ENCODE measurements at places on chromosomes 16 and 17. TPM values are rescaled to one million over a fixed set of nuclear protein-coding genes. Genes with fewer than 3 reads are reported as not detected.

Gene GSG1L2
- not detected for total RNA-seq

Gene STH
- total RNA-seq = not detected

Gene ASB16
- 0.90 TPM for total RNA-seq

Gene SLC35G6
- not detected for total RNA-seq

Gene NDUFB10
- 192 TPM for total RNA-seq

Gene NPIPB2
- 12.5 TPM for total RNA-seq

DNA sequence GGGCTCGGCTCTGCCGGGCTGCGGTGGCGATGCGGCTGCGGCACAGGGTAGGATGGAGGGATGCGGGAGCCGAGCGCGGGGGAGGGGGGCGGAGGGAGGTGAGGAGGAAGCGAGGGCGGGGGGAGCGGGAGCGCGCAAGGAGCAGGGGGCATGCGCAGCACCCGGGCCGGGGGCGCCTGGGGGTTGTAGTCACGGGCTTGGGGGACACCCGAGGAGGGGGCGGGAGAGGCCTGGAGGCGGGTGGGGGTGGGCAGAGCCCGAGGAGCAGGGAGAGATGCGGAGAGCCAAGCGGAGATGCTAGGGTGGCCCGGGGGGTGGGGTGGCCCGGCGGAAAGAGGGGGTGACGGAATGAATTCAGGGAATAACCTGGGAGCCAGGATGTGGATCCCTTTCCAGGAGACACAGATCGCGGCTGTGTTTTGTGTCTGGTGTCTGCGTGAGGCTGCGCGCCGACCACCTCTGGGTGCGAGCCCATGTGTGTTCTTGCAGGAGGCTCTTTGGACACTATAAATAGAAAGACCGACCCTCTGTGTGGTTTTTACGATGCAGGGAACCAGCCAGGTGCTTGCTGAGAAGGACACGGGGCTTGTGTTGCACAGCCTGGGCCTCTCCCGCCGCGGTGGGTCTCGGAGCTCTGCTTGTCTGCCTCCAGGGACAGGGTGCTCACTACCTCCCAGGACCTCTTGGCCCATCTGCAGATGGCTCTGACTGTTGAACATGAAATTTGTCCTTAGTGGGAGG, at the start of gene STX1B:
STX1B (minus strand) TSS at position 54 of the 741 bp plus-strand sequence. CDS start 242 bp downstream, outside the sequence.
- H3K4me1 ChIP-seq = peaks cover 3% of the 10 kb centered on the region
- peak; percentile 81 for DNase-seq
- H3K4me3 ChIP-seq = peak within 1 kb of the TSS; percentile 86
- H3K27me3 ChIP-seq = no peaks in the 10 kb centered on the region

GRCh38 chr17:75241996-75242460, 19.4 kb downstream of the GGA3 start:
- no peak overlapping the region for H3K4me3 ChIP-seq
- no peak overlapping the region for H3K27ac ChIP-seq
- no peaks in the 10 kb centered on the region for H3K4me1 ChIP-seq
- no peaks in the 10 kb centered on the region for H3K27me3 ChIP-seq

GRCh38 chr17:77957235-77957856, 1.2 kb upstream of the TNRC6C start:
- H3K27ac ChIP-seq = no peak overlapping the region
- H3K36me3 ChIP-seq = peaks cover 5% of the 10 kb centered on the region
- DNase-seq = no peak

- DNase-seq = peak; percentile 96
- H3K4me3 ChIP-seq = no peak overlapping the region
- no peaks in the 10 kb centered on the region for H3K27me3 ChIP-seq
- no peak overlapping the region for H3K27ac ChIP-seq
- no peaks in the 10 kb centered on the region for H3K4me1 ChIP-seq
- H3K36me3 ChIP-seq = no peaks in the 10 kb centered on the region
Measured at GRCh38 chr17:47889734-47890529, 6.1 kb upstream of the SP2 start.

GRCh38 chr16:10987361-10988163, 43.2 kb downstream of the CLEC16A start:
- H3K36me3 ChIP-seq = peaks cover 4% of the 10 kb centered on the region
- H3K4me3 ChIP-seq = no peak overlapping the region
- H3K27ac ChIP-seq = no peak overlapping the region
- no peak for DNase-seq

DNA sequence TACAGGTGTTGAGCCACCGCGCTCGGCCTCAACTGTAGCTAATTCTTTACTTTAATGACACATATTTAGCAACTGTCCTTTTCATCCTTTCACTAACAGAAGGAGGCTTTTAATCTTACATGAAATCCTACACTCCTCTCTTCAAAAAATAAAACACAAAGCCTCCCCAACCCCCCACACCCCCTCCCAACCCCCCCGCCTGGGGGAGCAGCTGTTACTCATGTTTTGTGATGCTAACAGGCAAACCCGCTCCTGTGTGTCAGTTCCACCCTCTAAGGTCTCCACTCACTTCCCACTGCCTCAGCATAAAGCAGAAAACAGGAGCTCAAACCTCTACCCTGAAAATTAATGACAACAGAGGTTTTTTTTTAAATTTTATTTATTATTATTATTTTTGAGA, 55.4 kb upstream of the SLC25A19 start:
- peak overlapping the region; percentile 61 for H3K4me3 ChIP-seq
- H3K27ac ChIP-seq = no peak overlapping the region
- peak; percentile 76 for DNase-seq

- H3K27me3 ChIP-seq = no peaks in the 10 kb centered on the region
- no peaks in the 10 kb centered on the region for H3K4me1 ChIP-seq
- peak; percentile 84 for DNase-seq
Measured at GRCh38 chr16:22948603-22949368, 134.8 kb downstream of the HS3ST2 start.

DNA sequence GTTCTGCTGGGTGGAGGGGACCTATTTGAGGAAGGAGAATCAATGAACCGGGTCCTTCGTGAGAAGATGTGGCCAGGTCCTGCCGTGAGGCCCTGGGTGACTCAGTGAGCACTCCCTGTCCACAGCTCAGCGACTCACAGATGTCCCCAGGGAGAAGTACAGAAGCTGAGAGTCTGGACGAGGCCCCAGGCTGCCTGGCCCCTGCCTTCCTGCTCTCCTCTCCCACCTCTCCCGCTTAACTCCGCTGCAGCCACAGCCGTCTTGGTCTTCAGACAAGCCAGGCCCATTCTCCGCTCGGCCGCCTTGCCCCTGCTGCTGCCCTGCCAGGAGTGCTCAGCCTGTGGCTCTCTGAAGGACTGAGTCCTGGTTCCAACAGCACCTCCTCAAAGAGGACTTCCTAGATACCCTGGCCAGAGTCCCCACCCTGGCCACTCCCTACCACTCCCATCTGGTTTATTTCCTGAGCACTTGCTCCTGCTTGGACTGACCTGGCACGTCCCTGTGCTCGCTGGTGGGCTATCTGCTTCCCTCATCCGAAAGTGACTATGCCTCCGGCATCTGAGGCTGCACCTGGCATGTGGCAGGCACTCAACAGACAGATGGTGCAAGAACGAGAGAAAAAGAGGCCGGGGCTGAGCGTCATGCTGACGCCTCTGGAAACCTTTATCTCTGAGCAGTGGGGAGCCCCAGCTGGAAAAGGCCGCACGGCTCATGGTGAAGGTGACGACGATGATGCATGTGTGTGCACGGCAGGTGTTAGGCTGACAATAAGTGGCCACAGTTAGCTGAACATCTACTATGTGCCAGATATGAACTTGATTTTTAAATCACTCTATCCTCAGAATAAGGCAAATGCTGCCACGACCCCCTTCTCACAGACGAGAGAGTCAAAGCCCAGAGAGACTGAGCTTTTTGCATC, 9.2 kb upstream of the TNFRSF13B start:
- no peaks in the 10 kb centered on the region for H3K4me1 ChIP-seq
- no peak overlapping the region for H3K27ac ChIP-seq
- DNase-seq = peak; percentile 36
- H3K4me3 ChIP-seq = no peak overlapping the region

DNA sequence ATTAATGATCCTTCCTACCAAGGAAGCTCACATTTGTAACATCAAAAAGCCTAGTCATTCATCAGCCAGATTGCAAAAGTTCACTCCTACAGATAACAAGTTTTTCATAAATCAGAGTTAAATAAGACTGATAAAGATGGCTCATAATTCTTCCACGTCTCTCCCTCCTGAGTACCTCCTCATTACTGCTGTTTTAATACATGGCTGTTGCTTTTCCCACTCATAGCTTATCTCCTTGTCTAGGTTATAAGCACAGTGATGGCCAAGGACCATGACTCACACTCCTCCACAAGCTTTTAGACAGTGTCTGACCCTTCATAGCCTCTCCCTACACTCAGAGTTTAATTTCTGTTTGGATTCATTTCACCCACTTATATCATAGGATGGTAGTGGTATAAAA, 100.9 kb upstream of the MON1B start:
- H3K36me3 ChIP-seq = no peaks in the 10 kb centered on the region
- no peaks in the 10 kb centered on the region for H3K27me3 ChIP-seq
- H3K4me1 ChIP-seq = no peaks in the 10 kb centered on the region
- H3K27ac ChIP-seq = no peak overlapping the region
- H3K4me3 ChIP-seq = no peak overlapping the region

GRCh38 chr16:62041401-62041800, 5.2 kb upstream of the CDH8 start:
- no peak overlapping the region for H3K4me3 ChIP-seq
- no peak overlapping the region for H3K27ac ChIP-seq
- peaks cover 5% of the 10 kb centered on the region for H3K4me1 ChIP-seq
- DNase-seq = peak; percentile 49
- H3K36me3 ChIP-seq = peaks cover 2% of the 10 kb centered on the region

DNA sequence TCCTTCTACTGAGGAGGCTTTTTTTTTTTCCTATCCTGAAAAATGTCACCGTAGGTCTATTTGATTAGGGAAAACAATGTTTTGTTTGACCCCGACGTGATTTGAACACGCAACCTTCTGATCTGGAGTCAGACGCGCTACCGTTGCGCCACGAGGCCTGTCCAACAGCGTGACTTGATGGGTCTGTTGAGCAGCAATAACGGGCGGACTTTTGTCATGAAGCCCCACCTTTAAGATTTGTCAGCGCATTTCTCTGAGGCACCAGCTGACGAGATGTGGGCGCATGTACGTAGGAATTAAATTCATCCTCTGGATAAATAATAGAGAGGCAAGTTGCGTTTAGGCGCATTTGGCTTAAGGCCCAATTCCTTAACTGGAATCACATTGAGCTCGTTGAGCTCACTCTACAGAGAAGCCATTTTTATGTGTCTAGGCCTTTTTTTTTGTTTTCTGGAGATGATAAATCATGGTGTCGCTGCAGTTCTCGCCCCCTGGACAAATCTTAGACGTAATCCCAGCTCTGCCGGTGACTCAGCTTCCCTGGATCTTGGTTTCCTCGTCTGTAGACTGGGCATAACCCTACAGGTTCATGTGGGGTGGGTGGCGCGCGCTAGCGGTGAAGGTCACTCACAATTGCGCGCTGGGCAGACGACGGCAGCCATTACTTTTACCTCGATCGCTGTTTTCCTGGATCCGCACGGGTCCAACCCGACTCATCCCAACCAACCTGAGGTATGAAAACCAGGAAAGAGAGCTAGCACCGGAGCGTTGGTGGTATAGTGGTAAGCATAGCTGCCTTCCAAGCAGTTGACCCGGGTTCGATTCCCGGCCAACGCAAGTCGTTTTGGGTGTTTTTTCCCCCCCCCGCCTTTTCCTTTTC, 10.6 kb upstream of the AURKB start:
- H3K36me3 ChIP-seq = no peaks in the 10 kb centered on the region
- no peaks in the 10 kb centered on the region for H3K4me1 ChIP-seq
- H3K27me3 ChIP-seq = no peaks in the 10 kb centered on the region
- peak overlapping the region; percentile 100 for H3K4me3 ChIP-seq
- DNase-seq = peak; percentile 97
- peak overlapping the region; percentile 53 for H3K27ac ChIP-seq

GRCh38 chr17:33696102-33696501, 403.0 kb upstream of the ASIC2 start:
- no peaks in the 10 kb centered on the region for H3K4me1 ChIP-seq
- DNase-seq = no peak
- H3K27ac ChIP-seq = no peak overlapping the region
- H3K4me3 ChIP-seq = no peak overlapping the region
- no peaks in the 10 kb centered on the region for H3K27me3 ChIP-seq

- DNase-seq = peak; percentile 48
- H3K27me3 ChIP-seq = no peaks in the 10 kb centered on the region
- H3K4me3 ChIP-seq = no peak overlapping the region
- H3K4me1 ChIP-seq = no peaks in the 10 kb centered on the region
- H3K27ac ChIP-seq = no peak overlapping the region
- 0 out of 2 replicates have a peak, but pooled peaks cover 2% of the 10 kb centered on the region for H3K36me3 ChIP-seq
Measured at GRCh38 chr16:55501549-55502322, 7.1 kb upstream of the LPCAT2 start.

- DNase-seq = no peak
- H3K27me3 ChIP-seq = no peaks in the 10 kb centered on the region
- no peaks in the 10 kb centered on the region for H3K36me3 ChIP-seq
Measured at GRCh38 chr16:13005721-13006247, 104.4 kb downstream of the SHISA9 start.

- H3K27ac ChIP-seq = no peak overlapping the region
- DNase-seq = no peak
- no peaks in the 10 kb centered on the region for H3K4me1 ChIP-seq
- no peaks in the 10 kb centered on the region for H3K36me3 ChIP-seq
- peaks cover 6% of the 10 kb centered on the region for H3K27me3 ChIP-seq
Measured at GRCh38 chr16:977081-977701, 4.4 kb upstream of the SOX8 start.

- no peaks in the 10 kb centered on the region for H3K36me3 ChIP-seq
- no peaks in the 10 kb centered on the region for H3K27me3 ChIP-seq
- no peaks in the 10 kb centered on the region for H3K4me1 ChIP-seq
- H3K4me3 ChIP-seq = no peak overlapping the region
- DNase-seq = peak; percentile 61
Measured at GRCh38 chr17:35981908-35982330, 622 bp upstream of the CCL16 start.

GRCh38 chr16:30534368-30535105, at the start of gene ZNF747:
ZNF747 (minus strand) TSS chr16:30534858; CDS start chr16:30534679, 179 bp downstream.
- DNase-seq = peak; percentile 91
- peak within 1 kb of the TSS; percentile 89 for H3K4me3 ChIP-seq
- H3K27ac ChIP-seq = peak within 1 kb of the TSS; percentile 83
- peaks cover 15% of the 10 kb centered on the region for H3K36me3 ChIP-seq
- no peaks in the 10 kb centered on the region for H3K27me3 ChIP-seq

GRCh38 chr16:58733248-58733670, 857 bp downstream of the GOT2 start:
- H3K4me3 ChIP-seq = peak overlapping the region; percentile 91
- H3K4me1 ChIP-seq = peaks cover 3% of the 10 kb centered on the region
- DNase-seq = no peak
- H3K36me3 ChIP-seq = peaks cover 14% of the 10 kb centered on the region
- H3K27ac ChIP-seq = no peak overlapping the region

GRCh38 chr16:81715358-81716196, 63.5 kb upstream of the PLCG2 start:
- no peaks in the 10 kb centered on the region for H3K27me3 ChIP-seq
- DNase-seq = no peak
- H3K4me1 ChIP-seq = peaks cover 10% of the 10 kb centered on the region
- no peaks in the 10 kb centered on the region for H3K36me3 ChIP-seq
- no peak overlapping the region for H3K27ac ChIP-seq

- H3K4me1 ChIP-seq = no peaks in the 10 kb centered on the region
- H3K27ac ChIP-seq = no peak overlapping the region
- peak overlapping the region; percentile 62 for H3K4me3 ChIP-seq
- DNase-seq = peak; percentile 92
- no peaks in the 10 kb centered on the region for H3K36me3 ChIP-seq
Measured at GRCh38 chr16:85157813-85158742, 45.8 kb upstream of the CIBAR2 start.

Measured in H9 (cell line).